Activated naive CD8-positive, alpha-beta T cell treated with anti-CD3 and anti-CD28 coated beads for 36 hours (primary cell): ENCODE measurements at places on chromosomes 6 and 20.
A peak's percentile ranks its signal among the peaks of the same experiment; 100 is the strongest.

- peak; percentile 7 for DNase-seq
- H3K4me3 ChIP-seq = no peak overlapping the region
- no peaks in the 10 kb centered on the region for H3K27me3 ChIP-seq
- no peak overlapping the region for H3K27ac ChIP-seq
- H3K36me3 ChIP-seq = peaks cover 17% of the 10 kb centered on the region
Measured at GRCh38 chr20:1087311-1087905, 31.0 kb upstream of the PSMF1 start.

DNA sequence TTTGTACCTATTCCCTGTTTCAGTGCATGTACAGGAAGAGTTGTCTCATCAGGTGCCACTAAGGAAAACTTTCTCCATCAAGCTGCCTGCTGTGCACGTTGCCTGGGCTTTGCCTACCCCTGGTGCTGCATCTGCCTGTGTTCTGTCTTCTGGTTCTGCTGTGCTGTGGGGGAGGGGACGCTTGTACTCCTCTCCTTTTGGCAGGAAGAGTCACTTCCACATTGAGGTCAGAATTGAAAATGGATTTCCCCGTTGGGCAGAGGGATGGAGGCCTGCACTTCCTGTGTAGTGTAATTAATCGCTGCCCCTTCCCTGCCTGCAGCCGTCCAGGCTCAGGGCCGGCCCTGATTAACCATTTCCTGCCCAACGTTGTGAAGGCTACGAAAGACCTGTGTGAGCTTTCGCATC, 153.3 kb downstream of the SCML4 start:
- H3K4me3 ChIP-seq = no peak overlapping the region
- H3K4me1 ChIP-seq = peaks cover 24% of the 10 kb centered on the region
- H3K27ac ChIP-seq = peak overlapping the region; percentile 1
- H3K27me3 ChIP-seq = no peaks in the 10 kb centered on the region
- peak; percentile 18 for DNase-seq

GRCh38 chr6:84466511-84466910, 239.1 kb upstream of the CEP162 start:
- no peaks in the 10 kb centered on the region for H3K36me3 ChIP-seq
- H3K27ac ChIP-seq = no peak overlapping the region
- no peak for DNase-seq
- H3K27me3 ChIP-seq = no peaks in the 10 kb centered on the region
- H3K4me1 ChIP-seq = no peaks in the 10 kb centered on the region

- no peaks in the 10 kb centered on the region for H3K27me3 ChIP-seq
- peaks cover 31% of the 10 kb centered on the region for H3K36me3 ChIP-seq
- no peak overlapping the region for H3K4me3 ChIP-seq
- DNase-seq = no peak
Measured at GRCh38 chr6:15531973-15532372, 130.9 kb downstream of the DTNBP1 start.

GRCh38 chr6:168274037-168274952, 45.3 kb downstream of the DACT2 start:
- H3K36me3 ChIP-seq = no peaks in the 10 kb centered on the region
- no peak overlapping the region for H3K27ac ChIP-seq
- peaks cover 39% of the 10 kb centered on the region for H3K27me3 ChIP-seq

DNA sequence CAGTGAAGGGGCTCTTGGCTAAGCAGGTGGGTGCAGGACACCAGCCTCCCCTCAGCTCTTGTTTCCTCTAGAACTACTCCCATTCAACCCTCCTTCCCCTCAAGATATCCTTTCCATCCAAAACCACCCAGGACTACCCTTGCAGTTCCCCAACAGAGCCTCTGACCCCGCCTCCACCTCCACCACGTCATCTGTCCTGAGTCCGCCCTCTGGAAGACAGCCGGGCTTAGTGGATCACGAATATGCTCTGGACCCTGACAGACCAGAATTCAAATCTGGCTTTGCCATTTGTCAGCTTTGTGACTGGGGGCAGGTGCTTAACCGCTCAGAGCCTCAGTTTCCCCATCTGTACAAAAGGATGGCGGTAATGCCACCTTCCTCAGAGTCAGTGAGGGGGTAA, 31.4 kb downstream of the TFEB start:
- peaks cover 25% of the 10 kb centered on the region for H3K4me1 ChIP-seq
- H3K27me3 ChIP-seq = no peaks in the 10 kb centered on the region
- no peak overlapping the region for H3K27ac ChIP-seq
- no peak overlapping the region for H3K4me3 ChIP-seq
- no peak for DNase-seq
- H3K36me3 ChIP-seq = peaks cover 5% of the 10 kb centered on the region

DNA sequence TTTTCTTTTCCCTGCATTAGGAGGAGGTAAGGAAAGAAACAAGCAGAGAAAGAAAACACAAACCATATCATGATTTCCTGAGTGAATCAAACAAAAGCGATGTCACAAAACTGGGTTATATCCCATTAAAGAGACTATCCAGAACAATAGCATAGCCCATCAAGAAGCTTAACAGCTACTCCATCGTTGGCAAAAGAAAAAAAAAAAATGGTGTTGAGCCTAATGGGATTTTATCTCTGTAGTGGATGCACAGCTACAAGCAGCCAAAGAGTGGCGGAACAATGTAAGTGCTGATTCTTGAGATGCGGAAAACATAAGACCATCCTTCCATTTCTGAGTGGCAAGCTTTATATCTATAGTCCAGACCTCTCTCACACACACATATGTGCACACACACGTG, 106.2 kb upstream of the NRSN1 start:
- H3K36me3 ChIP-seq = no peaks in the 10 kb centered on the region
- H3K27me3 ChIP-seq = peaks cover 9% of the 10 kb centered on the region
- no peak for DNase-seq
- H3K4me3 ChIP-seq = no peak overlapping the region

- H3K4me3 ChIP-seq = no peak overlapping the region
- H3K36me3 ChIP-seq = no peaks in the 10 kb centered on the region
- H3K4me1 ChIP-seq = no peaks in the 10 kb centered on the region
- DNase-seq = no peak
- H3K27me3 ChIP-seq = peaks cover 13% of the 10 kb centered on the region
- H3K27ac ChIP-seq = no peak overlapping the region
Measured at GRCh38 chr6:168195712-168196111, 116.7 kb upstream of the FRMD1 start.

GRCh38 chr6:50832912-50833311, 14.2 kb downstream of the TFAP2B start:
- no peak for DNase-seq
- H3K4me1 ChIP-seq = no peaks in the 10 kb centered on the region
- no peak overlapping the region for H3K4me3 ChIP-seq
- no peak overlapping the region for H3K27ac ChIP-seq
- H3K27me3 ChIP-seq = peaks cover 86% of the 10 kb centered on the region

GRCh38 chr20:40714109-40714508, 25.1 kb upstream of the MAFB start:
- H3K4me1 ChIP-seq = no peaks in the 10 kb centered on the region
- H3K27me3 ChIP-seq = peaks cover 8% of the 10 kb centered on the region
- H3K4me3 ChIP-seq = no peak overlapping the region
- DNase-seq = no peak
- no peak overlapping the region for H3K27ac ChIP-seq

DNA sequence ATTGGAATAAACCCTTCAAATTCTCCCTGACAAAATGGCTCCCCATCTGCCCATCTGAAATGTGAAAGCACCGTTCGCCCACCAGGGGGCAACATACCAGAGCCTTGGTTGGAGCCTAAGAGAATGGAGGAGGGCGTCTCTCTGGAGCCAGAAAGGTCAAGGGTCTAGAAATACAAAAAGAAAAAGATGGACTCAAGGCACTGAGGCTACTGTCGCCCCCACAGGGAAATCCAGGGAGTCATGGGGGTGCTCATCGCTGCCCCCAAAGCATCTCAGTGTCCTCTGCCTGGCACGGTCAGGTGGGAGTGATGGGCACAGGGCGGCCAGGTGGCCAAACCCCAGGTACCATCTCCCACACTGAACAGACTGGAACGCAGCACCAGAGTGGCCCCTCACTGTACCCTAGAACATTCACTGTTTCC, 136.3 kb downstream of the ZMYND8 start:
- no peaks in the 10 kb centered on the region for H3K27me3 ChIP-seq
- H3K27ac ChIP-seq = peak overlapping the region; percentile 8
- peak; percentile 36 for DNase-seq
- H3K4me1 ChIP-seq = no peaks in the 10 kb centered on the region

DNA sequence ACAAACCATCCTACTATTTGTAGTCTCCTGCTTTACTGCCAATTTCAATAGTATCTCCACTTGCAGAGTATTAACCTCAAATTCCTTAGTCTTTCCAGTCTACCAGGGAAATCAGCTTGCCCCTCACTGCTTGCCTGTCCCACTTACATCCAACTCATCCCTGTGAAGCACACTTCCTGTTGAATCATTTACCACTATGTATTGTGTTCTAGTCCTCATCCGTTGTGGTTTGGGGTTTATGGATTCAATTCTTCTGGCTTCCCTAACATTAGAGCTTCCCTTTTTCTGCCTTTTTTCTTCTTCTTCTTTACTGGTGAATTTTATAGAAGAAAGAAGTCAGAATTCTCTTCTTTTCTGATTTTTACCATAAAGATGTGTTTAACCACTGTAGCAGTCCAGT, 5.1 kb upstream of the TXLNB start:
- H3K36me3 ChIP-seq = no peaks in the 10 kb centered on the region
- peak overlapping the region; percentile 35 for H3K27ac ChIP-seq
- no peaks in the 10 kb centered on the region for H3K27me3 ChIP-seq
- peaks cover 37% of the 10 kb centered on the region for H3K4me1 ChIP-seq
- H3K4me3 ChIP-seq = no peak overlapping the region

DNA sequence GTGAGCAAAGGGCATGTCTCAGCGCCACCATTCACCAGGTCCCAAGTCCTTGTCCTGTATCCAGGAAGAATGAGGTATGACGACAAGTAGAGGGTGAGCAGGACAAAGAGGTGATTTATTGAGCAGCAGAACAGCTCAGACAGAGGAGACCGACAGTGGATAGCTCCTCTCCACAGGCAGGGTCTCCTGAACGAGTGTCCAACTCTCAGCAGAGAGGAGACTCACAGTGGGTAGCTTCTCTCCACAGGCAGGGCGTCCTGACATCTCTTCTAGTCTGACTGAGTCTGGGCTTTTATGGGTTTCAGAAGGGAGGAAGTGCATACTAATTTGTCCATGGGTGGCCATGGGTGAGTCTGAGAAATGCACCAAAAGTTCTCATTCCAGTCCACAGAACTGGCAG, 204.7 kb downstream of the ANKRD60 start:
- no peak overlapping the region for H3K4me3 ChIP-seq
- H3K27ac ChIP-seq = no peak overlapping the region
- H3K36me3 ChIP-seq = no peaks in the 10 kb centered on the region
- DNase-seq = no peak
- peaks cover 29% of the 10 kb centered on the region for H3K27me3 ChIP-seq

DNA sequence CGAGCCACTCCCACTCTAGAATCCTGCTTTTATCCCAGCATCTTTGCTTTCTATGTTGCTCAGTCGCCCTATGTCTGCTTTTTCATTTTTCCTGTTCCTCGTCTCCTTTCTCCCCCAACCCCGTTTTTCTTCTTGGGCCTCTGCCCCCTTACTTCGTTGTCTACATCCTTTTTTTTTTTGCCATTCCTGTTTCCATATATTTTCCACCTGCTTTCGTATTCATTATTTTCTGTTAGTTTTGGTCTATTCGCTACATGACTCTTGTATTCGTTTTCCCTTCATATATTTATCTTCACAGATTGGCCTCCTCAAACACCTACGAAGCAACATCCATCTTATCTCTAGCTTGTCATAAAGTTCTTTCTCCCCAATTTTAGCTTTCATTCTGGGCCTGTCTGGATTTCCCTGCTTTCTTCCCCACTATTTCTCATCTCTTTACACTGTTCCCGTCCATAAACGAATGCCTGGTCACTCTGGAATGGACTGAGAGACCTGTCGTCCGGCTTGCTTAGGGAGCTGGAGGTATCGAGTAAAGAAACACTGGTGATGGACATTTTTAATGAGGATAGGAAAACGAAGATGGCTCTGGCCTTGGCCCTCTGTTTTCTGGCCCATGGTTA, 915 bp downstream of the PRRC2A start:
- H3K4me3 ChIP-seq = peak overlapping the region; percentile 85
- H3K4me1 ChIP-seq = peaks cover 31% of the 10 kb centered on the region
- no peak for DNase-seq
- H3K27ac ChIP-seq = peak overlapping the region; percentile 97
